Activated T-helper 1 cell treated with anti-CD3 and anti-CD28 coated beads, Interleukin-12 subunit alpha, Interleukin-12 subunit beta, Interleukin-2, Interleukin-4 antibody, amounts not matched to agents 30 ng/mL and 10 ng/mL and 1 ng/mL, durations not matched to agents 14 hours and 24 hours and 36 hours (primary cell): ENCODE measurements at places on chromosomes 16 and 17. TPM values are rescaled to one million over a fixed set of nuclear protein-coding genes. Genes with fewer than 3 reads are reported as not detected.

GRCh38 chr17:38334480-38335364 lies 9.0 kb downstream of the GPR179 start:
- no peak for DNase-seq

DNA sequence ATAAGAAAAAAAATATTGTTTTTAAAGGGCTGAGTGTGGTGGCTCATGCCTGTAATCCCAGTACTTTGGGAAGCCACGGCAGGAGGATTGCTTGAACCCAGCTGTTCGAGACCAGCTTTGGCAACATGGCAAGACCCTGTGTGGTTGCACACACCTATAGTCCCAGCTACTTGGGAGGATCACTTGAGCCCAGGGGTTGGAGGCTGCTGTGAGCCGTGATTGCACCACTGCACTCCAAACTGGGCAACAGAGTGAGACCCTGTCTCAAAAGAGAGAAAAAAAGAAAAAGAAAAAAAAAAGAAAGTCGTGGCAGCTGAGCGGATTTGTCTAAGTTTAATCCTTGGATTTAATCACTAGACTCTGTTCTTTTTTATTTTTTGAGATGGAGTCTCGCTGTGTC lies 6.3 kb upstream of the FCSK start:
- DNase-seq: no peak

- no peak for DNase-seq
These were observed 4.2 kb downstream of the EIF1 start for GRCh38 chr17:41692722-41693521.

DNA sequence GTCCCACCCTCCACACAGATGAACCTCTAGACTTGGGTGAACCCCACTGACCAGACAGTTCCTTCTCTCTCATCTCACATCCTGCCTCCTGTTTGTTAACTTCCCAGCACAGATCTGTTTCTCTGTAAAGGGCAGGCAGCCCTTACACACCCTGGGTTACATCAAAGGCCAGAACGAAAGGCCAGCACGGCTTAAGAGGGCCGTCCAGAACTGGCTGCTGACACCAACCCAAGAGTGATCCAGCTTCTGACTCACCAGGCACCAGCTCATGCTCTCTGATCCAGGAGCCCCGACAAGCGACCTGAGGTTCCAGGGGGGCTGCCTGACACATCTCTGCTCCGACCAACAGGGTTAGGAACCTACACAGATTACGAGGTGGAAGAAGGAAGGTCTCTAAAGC lies 86.9 kb downstream of the MRM3 start:
- no peak for DNase-seq

DNA sequence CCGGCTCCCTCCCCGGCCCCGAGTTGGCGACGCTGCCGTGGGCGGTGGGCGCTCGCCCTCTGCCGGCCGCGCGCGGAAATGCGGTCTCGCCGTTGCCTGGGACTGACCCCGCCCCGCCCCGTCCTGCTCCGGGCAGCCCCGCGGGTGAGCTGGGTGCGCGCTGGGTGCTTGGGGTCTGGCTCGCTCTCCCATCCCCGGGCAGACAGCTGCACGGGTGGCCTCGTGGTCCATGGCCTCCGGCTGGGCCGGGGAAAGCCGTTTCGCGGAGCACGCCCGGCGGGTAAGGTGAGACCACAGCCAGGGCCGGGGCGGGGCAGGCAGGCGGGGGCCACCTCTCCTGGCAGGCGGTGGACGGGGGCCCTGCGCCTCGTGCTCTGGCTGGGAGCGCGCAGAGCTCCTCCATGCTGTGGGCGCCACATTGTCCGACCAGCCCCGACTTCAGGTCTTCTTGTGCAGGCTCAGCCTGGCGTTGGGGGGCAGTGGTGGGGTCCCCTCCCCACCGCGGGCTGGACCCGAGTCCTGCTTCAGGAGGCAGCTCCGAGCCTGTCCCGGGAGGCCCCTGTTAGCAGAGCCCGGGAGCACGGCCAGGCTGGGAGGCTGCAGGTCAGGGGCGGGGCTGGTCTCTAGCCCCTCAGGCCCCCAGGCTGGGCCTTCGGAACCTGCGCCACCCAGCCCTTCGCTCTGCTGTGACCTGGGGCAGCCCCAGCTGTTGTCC lies 7.0 kb upstream of the C1QTNF8 start:
- peak; percentile 63 for DNase-seq

GRCh38 chr17:38761612-38762011 lies 9.1 kb downstream of the PSMB3 start:
- no peak for DNase-seq

- DNase-seq: peak; percentile 55
These were observed 9.5 kb upstream of the TCF25 start for GRCh38 chr16:89863741-89864526.

DNA sequence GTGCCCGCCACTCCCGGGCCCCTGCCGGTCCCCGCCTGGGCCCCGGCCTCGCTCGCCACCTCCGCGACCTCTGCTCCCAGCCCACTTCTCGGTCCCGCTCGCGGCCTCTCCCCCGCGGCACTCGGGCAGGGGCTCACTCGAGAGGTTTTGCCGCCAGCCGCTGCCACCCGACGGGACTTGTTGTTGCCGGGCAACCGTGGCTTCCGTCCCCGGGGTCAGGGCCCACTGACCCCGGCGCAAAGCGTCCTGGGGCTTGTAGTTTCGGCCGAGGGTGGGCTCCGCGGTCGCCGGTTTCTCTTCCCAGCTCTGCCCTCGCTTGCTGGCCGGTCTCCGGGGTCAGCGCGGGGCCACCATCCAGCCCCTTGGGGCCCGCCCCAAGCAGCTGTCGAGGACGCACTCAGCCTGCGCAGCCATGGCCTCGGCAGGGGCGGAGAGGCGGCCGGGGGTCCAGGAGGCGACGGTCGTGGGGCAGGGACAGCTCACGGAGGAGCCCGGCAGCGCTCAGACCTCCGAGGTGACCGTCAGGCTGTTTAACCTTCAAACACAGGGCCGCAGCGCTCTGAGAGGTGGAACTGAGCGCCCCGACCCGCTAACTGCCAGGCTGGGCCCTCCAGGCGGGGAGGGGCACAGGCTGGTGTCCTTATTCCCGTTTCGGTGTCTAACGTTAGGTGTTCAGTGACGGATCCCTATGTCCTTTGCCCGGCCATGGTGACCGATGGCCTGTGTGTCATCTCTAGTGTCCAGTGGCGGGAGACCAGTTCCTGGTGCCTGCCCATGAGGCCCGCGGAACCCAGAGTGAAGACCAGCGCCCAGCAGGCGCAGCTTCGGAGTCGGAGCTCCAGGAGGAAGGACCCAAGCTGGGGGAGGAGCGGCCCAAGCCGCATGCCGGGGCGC lies at the start of the genes C16orf86 and ENKD1:
C16orf86 (plus strand) TSS at position 256 of the 894 bp plus-strand sequence; CDS start at position 413, 157 bp downstream.
ENKD1 (minus strand) TSS at position 192 of the 894 bp plus-strand sequence. CDS start 308 bp downstream, outside the sequence.
- DNase-seq: peak; percentile 78

- DNase-seq: no peak
These were observed 2.9 kb downstream of the CMC2 start for GRCh38 chr16:81003610-81004460.

DNA sequence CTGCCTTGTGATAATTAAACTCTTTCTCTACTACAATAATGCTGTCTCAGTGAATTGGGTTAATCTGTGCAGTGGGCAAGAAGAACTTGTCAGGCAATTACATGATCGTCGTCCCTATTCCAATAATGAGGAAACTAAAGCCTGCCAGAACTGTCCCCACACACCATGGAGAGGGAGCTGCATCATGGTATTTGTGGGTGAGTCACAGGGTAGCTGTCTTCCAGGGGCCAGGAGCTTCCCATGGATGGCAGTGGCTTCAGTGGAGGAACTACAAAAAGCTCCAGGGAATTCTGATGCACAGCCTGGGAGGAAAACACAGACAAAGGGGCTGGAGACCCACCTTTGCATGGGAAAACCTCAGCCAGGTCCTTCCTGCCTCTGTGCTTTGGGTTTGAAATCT lies 83.3 kb upstream of the C16orf82 start:
- no peak for DNase-seq

DNA sequence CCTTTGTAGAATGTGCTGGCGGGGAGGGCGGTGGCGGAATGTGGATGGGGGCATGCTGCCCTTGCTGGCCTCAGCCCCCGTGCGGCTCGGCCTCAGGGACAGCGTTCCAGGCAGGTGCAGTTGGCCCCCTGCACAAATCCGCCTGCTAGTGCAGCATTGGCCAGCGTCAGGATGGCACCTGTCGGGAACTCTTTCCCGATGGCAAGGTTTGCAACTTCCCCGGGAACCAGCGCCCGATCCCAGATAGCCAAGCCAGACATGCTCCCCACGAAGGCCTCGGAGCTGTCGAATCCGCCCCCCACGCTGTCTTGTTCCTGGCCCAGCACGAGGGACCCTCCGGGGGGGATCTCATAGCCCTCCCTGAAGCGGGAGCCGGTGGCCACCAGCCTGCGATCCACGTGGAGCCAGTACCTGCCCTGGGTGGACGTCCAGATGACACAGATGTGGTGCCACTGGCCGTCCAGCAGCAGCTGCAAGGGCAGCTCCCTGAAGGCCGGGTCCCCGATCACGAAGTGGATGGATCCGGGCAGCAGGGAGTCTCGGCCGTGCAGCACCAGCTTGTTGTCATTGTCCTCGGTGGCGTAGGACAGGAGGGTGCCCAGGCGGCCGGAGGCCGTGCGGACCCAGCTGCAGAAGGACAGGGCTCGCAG lies 2.8 kb downstream of the PTX4 start:
- DNase-seq: no peak

DNA sequence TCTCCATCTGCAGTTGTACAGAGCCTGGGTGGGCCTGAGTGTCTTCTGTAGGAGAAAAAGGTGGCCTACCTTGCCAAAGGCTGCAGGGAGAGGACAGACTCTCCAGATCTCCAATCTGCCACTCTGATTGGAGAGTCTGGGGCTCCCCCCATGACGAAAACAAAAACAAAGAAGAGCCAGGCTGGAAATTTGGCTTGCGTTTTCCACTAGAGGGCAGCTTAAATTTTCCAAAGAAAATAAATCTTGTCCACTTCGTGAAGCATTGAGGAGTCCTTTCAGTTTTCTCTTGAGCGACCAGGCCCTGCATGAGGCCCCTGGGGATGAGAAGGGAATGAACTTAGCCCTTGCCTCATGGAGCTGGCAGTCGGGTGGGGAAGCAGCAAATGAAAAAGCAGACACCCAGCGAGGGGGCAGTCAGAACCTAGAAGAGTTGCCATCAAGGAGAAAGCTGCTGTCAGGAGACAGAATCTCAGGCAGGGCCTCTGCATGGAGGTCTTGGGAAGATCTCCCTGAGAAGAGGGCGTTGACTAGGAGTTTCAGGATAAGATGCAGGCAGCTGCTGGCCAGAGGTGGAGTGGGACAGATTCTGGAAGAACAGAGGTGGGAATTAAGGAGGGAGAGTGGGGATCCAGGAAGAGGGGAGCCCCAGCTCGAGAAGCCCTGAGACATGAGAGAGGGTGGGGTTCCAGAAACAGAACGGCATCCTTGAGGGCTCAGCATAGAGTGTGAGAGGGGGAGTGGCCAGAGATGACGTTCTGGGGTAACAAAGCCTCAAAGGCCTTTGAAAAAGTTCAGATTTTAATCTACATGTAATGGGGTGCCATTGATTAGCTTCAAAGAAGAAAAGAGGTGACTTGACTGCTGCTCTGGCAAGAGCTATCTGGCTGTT lies 8.4 kb upstream of the SHCBP1 start:
- no peak for DNase-seq

DNA sequence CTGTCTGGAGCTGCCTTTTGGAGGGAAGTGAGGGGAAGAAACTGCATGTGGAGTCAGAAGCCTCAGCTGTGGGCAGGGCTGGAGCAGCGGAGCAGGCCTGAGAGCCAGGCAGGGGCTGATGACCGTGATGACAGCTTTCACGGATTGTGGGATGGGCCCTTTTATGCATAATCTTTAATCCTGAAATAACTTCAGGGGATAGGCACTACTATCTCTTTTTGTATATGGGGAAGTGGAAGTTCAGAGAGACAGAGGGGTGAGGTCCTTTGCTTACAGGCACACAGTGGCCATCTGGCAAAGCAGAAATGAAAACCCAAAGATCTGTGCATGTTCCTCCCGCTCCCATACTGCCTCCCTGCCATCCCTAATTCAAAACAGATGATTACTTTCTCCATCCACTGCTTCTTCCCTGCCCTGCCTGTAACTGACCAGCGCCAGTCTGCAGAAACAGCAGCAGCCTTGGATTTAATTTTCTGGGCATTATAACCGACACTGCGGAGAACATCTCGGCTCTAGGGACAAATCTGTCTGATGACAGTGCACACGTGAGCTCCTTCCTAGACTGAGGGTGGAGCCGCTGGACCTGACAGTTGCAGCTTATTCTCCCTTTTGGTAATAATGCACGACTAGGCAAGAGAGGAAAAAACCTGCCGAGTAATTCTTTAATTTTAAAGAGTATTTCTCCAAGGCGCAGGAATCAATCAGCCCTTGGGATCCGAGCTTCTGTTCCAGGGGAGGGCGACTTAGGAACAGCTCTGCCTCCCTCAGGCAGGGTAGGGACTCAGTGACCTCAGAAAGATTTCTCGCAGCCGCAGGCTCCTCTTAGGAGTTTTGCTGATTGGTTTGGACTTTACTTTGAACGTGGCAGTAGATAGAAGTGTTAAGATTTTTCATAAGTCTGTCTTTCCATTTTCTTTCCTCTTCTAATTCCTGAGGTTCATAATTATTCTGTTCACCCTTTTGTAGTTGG lies 95.4 kb downstream of the UTP18 start:
- DNase-seq: no peak

GRCh38 chr17:9987779-9988585 lies 82.9 kb upstream of the RCVRN start:
- no peak for DNase-seq

GRCh38 chr16:785563-786535 lies 2.3 kb downstream of the RPUSD1 start:
- DNase-seq: peak; percentile 60

DNA sequence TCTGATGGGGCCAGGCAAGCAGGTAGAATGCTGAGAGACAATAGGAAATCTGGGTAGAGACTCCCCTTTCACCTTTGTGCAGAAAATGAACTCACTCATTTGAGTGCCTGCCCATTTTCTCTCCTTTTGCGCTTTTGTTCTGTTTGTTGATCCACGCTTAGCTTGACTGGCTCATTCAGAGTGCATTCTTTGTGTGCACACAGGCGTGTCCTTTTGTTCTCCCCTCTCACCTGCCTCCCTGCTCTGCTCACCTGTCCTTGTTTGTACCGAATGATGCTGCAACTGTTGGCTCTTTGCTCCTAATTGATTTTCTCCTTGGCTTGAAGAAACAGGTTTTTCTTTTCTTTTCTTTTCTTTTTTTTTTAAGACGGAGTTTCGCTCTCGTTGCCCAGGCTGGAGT lies 15.8 kb downstream of the PGS1 start:
- no peak for DNase-seq

DNA sequence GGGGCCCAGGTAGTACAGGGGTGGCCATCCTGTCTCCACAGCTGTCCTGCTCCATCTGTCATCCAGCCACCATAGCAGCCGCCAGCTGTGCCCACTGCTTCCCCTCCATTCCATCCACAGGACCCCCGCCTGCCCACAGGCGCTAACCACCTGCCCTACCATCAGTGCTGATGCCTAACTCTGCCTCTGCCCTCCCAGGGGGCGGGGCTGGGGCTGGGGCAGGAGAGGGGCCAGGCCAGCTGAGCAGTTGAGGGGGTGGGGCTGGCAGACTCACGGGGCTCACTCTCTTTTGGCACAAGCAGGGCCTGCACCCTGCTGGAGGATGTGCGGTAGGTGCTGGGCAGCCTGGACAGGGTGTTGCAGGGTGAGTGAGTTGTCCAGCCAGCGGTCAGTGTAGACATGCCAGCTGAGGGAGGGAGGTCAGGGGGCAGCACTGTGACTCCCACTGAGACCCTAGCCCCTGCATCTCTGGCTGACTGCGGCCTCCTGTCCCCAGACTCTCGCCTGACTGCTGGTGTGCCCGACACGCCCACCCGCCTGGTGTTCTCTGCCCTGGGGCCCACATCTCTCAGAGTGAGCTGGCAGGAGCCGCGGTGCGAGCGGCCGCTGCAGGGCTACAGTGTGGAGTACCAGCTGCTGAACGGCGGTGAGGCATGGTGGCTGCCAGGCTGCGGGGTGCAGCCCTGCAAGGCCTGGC lies 9.6 kb downstream of the GALK1 start:
- DNase-seq: no peak

ZNF287 gene
- total RNA-seq: 4.8 and 7.1 TPM in 2 replicates

SOX15 gene
- 0.20 and 0.78 TPM in 2 replicates for total RNA-seq

GOSR2 gene
- 59.4 and 62.7 TPM in 2 replicates for total RNA-seq

CBLN1 gene
- total RNA-seq: not detected in 2 replicates

KRTAP4-4 gene
- total RNA-seq: not detected in 2 replicates

RNF135 gene
- 8.6 and 10.6 TPM in 2 replicates for total RNA-seq

SLC47A1 gene
- 0.26 and 0.44 TPM in 2 replicates for total RNA-seq
